ENCODE measurements at places on chromosomes 5 and 9.
A peak's percentile ranks its signal among the peaks of the same experiment; 100 is the strongest.

- DNase-seq = no peak
Observed at GRCh38 chr9:20112205-20112783, 323.5 kb upstream of the SLC24A2 start.

- DNase-seq = no peak
Observed at GRCh38 chr5:139734539-139734916, 61.1 kb upstream of the PSD2 start.

- DNase-seq = no peak
Observed at GRCh38 chr5:149039506-149039905, 23.4 kb downstream of the SH3TC2 start.

DNA sequence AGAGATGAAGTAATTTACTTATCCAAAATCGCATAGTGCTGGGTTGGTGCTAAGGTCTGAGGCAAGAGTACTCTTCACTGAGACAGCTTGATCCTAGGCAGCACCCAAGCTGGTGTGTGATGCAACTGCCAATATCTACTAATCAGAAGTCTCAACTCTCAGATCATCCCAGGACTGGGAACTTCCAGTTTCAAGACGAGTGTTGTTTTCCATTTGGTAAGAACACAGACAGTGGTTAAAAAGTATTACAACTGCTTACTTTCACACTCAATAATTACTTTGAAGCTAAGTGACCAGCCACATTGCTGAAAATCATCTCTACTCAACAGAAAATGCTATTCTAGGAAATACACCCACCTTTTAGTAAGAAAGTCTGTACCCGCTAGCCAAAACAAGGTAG, 45.3 kb downstream of the FBXW11 start:
- DNase-seq = no peak

GRCh38 chr5:116009806-116010205, 22.5 kb upstream of the ARL14EPL start:
- no peak for DNase-seq

DNA sequence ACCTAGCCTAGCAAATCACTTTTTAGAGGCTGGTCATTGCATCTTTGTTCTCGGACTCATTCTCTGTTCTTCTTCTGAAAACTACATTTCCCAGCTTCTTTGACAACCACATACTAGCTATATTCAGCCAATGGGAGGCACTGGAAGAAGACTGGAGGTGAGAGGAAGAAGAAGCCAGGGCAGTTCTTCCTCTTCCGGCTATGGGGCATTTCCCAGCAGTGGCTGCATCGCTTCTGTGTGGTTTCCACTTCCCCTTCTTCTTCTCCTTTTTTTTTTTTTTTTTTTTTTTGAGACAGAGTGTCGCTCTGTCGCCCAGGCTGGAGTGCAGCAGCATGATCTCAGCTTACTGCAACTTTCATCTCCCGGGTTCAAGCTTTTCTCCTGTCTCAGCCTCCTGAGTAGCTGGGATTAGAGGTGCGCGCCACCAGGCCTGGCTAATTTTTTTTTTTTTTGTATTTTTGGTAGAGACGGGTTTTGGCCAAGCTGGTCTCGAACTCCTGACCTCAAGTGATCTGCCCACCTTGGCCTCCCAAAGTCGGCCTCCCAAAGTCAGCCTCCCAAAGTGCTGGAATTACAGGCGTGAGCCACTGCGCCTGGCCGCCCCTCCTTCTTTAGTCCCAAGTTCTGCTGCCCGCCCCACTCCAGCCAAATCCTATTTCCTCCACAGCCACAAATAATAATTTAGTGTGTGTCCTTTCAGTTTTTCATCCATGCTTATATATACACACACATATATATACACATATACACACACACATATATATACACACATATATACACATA, 6.9 kb upstream of the UBAP1 start:
- DNase-seq = no peak

DNA sequence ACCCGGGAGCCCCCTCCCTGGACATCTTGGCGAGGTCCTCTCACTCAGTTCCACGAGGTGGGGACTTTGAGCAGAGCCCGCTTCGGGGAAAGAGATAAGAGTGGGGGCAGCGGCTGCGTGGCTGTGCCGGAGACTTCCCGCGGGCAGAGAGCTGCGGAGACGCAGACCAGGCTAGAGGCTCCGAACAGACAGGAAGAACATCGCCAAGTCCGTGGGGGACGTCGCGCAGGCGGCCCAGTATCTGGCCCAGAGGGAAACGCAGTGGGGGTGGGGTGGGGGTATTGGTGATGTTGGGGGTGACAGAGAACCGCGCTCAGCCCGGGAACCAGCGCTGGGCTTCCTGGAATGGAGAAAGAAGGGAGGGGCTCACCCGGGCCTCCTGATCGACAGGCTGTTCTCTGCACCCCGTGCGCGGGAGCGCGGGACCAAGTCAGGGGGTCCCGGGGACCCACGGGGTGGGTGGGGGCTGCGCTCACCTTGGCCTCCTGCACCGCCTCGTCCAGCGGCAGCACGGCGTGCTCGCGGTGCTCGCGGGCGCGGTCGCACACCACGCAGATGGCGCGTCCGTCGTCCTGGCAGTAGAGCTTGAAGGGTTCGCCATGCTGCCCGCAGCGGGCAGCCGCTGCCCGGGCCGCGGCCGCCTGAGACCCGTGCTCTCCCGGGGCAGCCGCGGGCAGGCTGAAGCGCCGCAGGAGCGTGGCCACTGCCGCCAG, 727 bp downstream of the TRIM7 start:
- no peak for DNase-seq

DNA sequence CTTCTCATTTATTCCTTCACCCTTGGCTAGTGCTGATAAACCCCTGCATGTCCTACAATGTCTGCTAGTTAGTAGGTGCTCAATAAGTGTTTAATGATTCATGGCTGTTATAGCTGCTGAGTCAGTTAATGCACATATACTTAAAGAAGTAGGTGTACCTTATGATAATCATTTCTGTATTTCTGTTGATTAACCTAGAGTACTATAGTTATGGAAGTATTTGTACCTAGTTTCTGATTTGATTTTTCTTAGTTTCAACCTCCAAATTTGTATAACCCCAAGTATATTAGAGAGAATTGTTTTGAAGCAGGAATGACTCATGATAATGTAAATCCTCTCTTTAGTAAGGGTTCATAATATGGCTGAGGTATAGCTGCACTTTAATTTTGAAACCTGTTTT, 8.9 kb downstream of the SMAD5 start:
- no peak for DNase-seq

- no peak for DNase-seq
Observed at GRCh38 chr5:55692106-55692417, 20.1 kb downstream of the SLC38A9 start.

DNA sequence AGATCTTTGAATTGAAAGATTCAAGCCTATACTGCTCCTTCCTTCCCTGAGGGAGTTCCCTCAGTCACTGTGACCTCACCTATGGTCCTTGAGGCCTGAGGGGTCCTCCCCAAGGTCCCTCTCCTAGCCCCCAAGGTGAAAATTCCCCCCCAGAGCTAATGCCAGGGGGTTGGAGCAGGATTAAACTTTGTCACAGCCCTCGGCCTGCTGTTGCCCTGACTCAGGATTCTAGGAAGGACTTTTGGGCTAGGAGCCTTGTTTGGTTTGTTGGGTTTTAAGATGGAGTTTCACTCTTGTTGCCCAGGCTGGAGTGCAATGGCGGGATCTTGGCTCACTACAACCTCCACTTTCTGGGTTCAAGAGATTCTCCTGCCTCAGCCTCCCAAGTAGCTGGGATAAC, 123.2 kb downstream of the C5orf15 start:
- DNase-seq = no peak

DNA sequence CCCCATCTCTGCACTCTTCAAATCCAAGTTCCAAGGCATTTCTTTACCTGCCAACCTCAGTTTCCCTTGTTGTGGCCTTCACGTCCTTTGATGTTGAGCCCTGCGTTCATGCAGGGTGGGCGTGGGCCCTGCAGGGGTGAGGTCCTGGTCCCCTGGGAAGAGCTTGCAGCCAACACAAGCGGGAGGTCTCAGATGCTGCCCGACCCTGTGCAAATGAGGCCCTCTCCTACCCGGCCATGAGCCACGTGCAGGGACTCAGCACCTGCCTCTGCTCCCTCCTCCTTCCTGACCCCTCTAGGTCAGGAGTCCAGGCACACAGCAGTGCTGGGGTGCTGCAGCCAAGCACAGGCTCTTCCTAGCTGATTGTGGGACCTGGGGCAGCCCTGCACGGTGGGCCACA, 124.5 kb downstream of the ADAMTS2 start:
- no peak for DNase-seq

- no peak for DNase-seq
Observed at GRCh38 chr5:131150408-131150807, 14.6 kb downstream of the HINT1 start.

GRCh38 chr5:1507961-1508658, 15.7 kb downstream of the LPCAT1 start:
- DNase-seq = no peak

GRCh38 chr9:34612788-34613390, 992 bp upstream of the RPP25L start:
- DNase-seq = peak; percentile 67

GRCh38 chr9:134760750-134761420, 119.3 kb downstream of the COL5A1 start:
- DNase-seq = no peak

DNA sequence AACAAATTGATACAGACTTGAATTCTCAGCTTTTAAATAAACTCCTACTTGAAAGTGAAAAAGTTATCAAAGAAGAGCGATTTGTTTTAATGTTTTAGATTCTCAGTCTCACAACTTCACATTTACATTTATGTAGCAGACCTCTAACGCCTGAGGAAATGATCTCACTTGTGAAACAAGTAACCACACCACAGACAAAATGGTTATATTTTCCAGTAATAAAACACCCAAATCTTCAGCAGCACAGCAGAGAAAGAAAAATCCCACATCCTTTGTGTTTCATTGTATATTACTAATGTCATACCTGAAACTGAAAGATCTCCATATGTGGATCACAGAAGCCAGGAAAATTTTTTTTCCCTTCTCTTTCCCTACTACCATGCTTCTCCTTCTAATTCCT, 29.8 kb upstream of the GZMA start:
- peak; percentile 36 for DNase-seq

DNA sequence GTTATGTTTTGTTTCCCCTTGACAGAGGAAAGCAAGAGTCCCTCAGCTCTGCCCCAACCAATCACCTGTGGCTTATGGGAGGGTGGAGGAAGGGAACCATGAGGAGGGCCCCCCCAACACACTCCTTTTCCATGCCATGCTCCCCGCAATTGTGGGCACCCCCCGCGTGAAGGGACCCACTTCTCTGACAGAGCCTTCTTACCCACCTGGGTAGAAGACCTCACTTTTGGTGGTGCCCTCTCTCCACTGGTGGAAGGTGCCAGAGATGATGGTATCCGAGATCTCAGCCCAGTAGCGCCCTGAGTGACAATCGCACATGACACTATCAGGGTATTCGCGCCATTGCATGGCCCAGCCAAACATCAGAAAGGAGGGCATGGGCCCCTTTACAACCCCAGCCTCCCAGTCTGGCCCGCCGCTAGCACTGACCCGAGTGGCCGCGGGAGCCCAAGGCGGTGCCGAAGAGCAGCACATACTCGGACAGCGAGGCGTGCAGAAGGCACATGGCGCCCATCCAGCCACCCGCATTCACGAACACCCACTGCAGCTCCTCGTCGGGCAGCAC, 714 bp downstream of the SIGMAR1 start:
- no peak for DNase-seq

GRCh38 chr9:120877276-120878034, 467 bp upstream of the PHF19 start:
- peak; percentile 50 for DNase-seq

DNA sequence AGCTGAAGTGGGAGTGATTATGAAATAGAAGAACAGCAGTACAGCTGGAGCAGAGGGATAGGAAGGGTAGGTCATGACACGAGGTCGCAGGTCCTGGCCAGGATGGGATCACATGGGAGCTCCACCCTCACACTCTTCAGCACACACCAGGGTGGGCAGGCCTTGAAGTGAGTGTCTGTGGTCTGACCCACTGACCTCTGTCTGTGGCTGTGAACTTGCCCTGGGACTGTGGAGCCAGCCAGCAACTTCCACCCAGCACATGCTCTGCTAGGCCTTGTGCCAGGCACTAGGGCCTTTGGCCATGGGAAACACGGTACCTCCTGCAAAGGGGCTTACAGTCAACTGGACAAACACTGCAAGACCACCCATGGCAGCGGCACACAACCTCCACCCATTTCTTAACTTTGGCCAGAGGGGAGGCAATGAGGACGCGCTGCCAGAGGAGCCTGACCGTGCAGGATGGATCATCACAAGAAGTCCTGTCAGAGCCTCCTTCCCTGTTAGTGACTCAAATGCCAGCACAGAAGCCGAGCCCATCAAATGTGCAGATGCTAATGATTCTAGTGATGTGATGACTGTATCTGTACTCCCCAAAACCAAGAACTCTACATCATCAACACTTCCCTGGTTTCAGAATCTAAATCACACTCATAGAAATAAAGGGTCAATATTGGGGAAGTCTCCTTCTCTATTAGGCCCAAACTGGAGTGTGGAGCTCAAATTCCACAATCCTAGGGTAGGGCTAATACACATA, 113.6 kb downstream of the DPYSL3 start:
- no peak for DNase-seq

- DNase-seq = no peak
Observed at GRCh38 chr5:173734716-173735115, 118.3 kb upstream of the BOD1 start.

GRCh38 chr5:32018476-32019436, 155.4 kb downstream of the GOLPH3 start:
- DNase-seq = no peak

- DNase-seq = no peak
Observed at GRCh38 chr5:156640691-156641241, 209.3 kb upstream of the PPP1R2B start.

DNA sequence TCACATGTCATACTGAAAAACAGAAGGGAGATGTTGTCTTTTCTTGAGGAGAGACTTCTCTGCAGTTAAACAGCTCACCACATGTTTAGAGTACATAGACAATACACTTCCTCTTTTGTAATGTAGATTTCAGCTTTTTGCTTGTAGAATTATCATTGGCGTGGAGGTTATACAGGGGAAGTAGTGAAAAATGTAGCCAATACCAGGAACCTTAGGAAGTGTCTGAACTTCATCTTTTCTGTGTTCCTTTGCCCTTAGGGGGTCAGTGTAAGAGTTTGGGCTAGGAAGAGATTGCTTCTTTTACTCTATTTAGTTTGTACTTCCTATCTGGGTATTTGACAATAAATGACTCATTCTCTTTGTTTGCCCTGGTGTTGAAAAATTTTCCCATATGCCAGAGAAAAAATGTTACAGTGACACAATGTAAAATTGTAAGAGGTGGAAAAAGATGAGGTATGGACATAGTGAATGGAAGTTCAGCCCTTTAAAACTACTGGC, 21.0 kb upstream of the CDKN2B start:
- no peak for DNase-seq

DNA sequence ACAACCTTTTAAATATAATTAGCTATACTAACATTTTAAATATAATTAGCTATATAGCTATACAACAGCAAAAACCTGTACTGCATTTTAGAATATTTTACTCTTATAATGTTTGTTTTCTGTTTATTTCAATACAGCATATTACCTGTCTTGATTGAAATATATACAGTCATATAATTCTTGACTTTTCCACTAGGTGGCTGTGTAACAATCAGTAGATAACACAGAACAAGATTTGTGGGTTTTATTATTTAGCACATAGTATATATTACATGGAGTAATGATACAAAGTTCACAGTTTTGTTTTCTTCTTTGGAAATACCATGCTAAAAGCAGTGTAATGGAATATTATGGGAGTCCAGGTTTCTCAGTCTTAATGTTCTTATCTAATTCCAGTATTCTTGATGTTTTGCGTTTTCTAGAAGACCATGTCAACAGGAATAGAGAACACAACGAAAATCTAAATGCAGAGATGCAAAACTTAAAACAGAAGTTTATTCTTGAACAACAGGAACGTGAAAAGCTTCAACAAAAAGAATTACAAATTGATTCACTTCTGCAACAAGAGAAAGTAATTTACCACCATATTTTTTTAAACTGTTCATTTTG, 13.3 kb downstream of the HMMR start:
- DNase-seq = no peak

GRCh38 chr5:101091902-101092301, 188.8 kb upstream of the ST8SIA4 start:
- no peak for DNase-seq

Measured in HT1080 (cell line).